Activated CD8-positive, alpha-beta T cell treated with anti-CD3 and anti-CD28 coated beads, Interleukin-2, amount 10 ng/mL, durations not matched to agents 7 days and 5 days (primary cell): ENCODE measurements at places on chromosomes 6 and 20. TPM values are rescaled to one million over a fixed set of nuclear protein-coding genes. Genes with fewer than 3 reads are reported as not detected.

DNA sequence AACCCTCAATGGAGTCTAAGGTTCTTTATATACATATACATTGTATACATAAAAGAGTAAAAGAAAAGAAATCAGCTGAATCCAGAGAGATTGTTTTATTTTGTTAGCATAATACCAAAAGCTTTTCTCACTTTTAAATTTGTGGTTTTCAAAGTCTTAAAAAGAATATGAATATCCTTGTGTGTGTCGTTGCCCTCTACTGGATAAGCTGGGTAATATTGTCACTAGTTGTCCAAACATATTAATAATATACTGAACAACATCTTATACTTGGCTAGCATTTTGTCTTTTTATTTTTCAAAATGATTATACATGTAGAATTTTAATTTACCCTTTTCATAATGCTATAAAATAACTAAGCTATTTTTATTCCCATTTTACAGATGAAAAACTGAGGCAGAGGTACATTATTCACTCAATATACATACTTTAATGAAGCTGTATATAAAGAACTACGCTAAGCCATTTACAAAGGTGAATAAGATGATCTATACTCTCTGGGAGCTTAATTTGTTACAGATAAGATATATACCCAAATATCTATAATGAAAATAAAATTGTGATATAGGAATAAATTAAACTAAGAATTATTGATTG, 531.7 kb downstream of the TFAP2B start:
- no peak for DNase-seq

DNA sequence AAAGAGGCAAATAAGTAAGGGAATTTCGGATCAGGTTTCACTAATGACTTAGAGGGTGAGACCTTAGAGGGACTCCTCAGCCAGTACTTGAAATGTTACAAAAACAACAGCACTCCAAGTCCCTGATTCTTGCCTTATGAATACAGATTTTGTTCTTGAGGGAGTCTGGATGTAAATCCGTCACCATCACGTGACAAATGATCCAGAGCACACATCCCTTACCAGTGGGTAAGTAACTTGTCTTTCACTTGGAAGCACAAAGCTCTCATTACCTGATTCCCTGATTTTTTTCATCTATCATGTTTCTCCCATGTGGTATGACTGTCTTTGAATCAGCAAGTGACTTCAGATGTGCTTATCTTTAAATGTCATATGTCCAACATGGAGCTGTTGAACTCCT, 595.3 kb upstream of the POU3F2 start:
- DNase-seq: no peak

DNA sequence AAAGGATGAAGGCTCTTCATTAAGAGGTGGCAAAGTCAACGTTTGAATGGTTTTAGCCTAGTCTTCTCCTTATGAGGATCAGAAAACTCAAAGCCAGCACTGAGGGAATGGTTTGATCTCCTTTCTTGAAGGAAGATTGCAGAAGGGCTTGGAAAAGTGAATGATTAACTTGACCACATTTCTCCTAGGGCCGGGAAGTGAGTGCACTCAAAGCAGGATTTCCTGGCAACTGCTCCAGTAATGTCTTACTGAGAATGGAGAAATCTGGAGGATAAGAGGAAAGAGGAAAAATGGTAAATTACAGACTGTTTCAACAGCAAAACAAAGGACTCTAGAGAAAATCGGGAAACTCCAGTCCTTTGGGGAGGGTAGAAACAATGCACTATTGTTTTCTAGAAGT, 189.0 kb upstream of the FOXA2 start:
- DNase-seq: no peak

GRCh38 chr20:44112889-44113617, 73.9 kb downstream of the JPH2 start:
- DNase-seq: no peak

DNA sequence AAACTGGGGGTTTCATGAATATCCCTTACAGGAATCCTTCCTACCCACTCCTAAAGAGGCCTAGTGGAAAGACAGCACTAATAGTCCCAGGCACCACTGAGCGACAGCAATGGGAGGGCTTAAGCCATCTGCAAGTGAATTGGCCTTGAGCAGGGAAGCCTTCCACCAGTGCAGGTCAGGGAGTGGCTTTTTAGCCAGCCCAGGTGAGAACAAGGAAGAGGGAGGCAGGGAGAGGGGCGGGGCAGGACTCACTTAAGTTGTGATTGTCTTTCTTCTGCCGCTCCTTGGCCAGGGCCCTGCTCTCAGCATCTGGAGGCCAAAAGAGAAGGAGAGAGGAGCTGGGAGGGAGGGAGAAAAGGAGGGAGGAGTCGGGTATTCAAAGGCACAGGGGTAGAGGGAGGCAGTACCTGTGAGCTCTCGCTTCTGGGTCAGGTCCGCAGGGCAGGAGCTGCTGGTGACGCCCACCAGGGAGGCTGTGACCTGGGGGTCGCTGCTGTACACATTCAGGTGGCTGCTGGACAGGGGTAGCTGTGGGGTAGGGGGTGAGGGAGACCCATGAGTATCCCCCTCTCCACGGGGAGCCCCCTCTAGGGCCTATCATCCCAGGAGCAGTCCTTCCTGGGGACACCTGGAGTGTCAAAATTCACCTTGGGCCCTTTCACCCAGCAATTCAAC, 47.8 kb downstream of the TFEB start:
- no peak for DNase-seq

GRCh38 chr20:61173961-61174725, 77.9 kb upstream of the CDH4 start:
- DNase-seq: no peak

DNA sequence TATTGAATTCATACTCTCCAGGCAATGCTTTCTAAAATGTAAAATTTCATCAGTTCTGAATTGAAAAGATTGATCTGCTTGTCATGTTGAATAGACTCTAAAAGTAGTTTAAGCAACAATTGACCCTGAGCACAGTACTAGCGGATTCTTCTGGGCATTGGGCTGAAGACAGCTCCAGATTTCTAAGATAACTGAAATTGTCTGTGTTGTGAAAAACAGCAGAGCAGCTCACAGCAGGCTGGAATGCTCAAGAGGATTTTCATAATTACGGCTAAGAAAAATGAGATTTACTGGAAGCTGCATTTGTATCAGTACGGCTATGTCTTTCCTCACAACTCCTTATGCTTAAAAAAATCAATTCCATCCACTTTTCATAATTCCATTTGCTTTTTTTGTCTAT, 373.7 kb downstream of the HACE1 start:
- DNase-seq: no peak

- DNase-seq: no peak
Measured at GRCh38 chr20:51399006-51399890, 143.3 kb downstream of the NFATC2 start.

- DNase-seq: peak; percentile 65
Measured at GRCh38 chr6:45422503-45423110, 44.9 kb upstream of the SUPT3H start.

The TRIM40 gene
- total RNA-seq: not detected

The ALDH8A1 gene
- 0.47 TPM for total RNA-seq

GRCh38 chr6:103872233-103872632, 987.5 kb downstream of the HACE1 start:
- no peak for DNase-seq

- DNase-seq: no peak
Measured at GRCh38 chr6:36052097-36052496, 24.5 kb downstream of the MAPK14 start.

GRCh38 chr6:144434308-144434990, 149.3 kb downstream of the UTRN start:
- no peak for DNase-seq

DNA sequence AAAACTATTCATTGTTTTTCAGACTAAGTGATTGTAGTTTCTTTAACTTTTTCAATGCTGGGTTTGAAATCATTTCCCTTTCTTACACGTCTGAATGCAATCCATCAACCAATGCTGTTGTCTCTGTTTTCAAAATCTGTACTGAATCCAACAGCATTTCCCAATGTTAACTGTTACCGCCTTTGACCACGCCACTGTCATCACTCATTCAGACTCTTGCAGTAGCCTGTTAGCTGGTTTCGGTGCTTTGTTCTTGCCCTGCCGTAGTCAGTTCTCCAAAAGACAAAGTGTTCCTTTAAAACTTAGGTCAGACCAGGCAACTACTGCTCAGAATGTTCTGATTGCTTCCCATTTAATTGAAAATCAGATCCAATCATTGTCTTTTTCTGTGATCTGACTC, 131.3 kb downstream of the PLCB4 start:
- DNase-seq: no peak

GRCh38 chr6:17703256-17703694, 3.5 kb downstream of the NUP153 start:
- DNase-seq: peak; percentile 25

The EPHA7 gene
- total RNA-seq: not detected

- DNase-seq: no peak
Measured at GRCh38 chr6:44966449-44967092, 361.6 kb upstream of the RUNX2 start.

DNA sequence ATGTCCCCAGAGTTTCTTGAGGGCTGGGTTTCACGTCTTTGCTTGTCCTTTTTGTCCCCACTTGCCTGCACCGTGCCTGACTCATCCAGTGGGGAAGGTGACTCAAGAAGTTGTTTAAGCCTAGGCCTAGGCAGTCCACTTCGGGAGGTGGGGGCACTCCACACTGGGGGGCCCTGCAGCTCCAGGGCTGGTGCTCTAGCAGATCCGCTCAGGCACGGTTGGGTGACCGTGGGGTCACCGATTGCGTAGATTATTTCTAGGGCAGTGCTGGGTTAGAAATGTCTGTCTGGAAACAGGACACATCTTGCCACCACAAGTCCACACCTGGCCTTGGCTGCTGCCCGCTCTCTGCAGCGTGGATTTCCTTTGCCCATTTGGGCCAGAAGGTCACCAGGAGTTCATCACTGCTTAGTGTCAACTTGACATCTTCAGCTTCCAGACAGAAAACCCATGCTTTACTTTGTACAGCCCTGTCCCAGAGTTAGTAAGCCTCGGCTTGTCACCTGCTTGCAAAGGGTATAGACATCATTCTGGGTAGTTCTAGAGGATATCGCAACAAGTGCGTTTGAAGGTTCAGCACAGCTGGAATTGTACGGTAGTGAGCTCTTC, 13.6 kb upstream of the C20orf144 start:
- no peak for DNase-seq

DNA sequence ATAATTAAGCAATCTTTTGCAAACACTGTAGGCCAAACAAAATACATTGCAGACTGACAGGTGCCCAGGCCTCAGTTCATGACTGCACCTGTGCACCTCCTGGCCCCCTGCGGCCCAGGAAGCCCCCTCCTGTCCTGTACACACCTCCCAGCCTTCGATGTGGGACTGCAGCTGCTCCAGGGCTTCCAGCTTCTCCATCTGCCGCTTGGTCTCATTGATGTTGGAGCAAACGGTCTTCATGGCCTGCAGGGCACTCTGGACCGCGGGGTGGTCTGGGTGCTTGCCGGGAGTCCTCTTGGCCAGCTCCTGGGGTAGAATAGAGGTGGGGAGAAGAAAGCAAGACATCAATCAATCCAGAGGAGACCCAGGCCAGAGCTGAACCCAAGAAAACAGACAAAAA, 119.7 kb downstream of the PREX1 start:
- DNase-seq: no peak

The MYL9 gene
- 0.18 TPM for total RNA-seq

DNA sequence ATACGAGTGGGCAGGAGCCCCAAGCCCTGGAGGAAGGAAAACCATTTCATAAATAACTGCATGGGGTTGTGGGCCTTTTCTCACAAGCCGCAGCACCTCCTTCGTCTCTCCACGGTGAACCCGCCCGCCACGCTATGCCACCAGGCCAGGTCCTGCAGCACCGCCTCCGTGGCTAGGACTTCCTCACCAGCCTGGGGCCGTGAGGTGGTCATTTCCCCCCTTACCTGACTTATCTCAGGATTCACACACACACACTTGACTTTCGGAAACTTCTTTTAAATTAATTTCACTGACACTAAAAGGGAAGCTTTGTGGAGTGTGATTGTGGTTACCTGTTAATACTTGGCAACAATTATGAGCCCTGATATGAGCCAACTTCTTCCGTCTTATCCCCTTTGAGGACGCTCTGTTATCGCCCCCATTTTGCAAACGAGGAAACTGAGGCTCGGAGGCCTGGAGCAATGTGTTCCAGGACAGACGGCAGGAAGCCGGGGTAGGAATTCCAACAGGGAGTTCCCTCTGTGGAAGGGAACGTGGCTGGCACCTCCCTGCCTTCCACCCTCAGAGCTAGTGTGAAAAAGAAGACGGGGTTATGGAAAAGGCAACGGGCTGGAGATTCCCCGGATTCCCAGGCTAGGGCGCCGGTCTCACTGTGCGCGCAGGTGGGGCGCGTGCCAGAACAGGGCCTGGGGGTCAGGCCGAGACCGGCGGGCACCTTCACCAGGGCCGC, 817 bp upstream of the SLCO4A1 start:
- DNase-seq: peak; percentile 47

GRCh38 chr6:20098267-20098876, 113.9 kb downstream of the MBOAT1 start:
- DNase-seq: no peak

DNA sequence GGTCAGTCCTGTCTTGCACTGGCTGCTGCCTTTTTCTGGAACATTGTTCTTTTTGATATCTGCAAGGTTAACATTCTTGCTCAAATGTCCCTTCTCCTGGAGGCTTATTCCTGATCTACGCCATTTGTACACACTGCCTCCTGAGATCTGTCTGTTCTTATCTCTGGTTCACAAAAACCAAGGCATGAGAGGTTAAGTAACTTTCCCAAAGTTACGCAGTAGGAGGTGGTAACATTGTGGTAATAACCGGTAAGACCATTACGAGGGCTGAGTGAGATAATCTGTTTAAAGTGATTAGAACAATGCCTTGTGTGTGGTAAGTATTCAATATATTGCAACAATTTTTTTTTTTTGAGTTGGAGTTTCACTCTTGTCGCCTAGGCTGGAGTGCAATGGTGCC, 132.1 kb downstream of the FNDC1 start:
- DNase-seq: no peak
